CD4-positive, alpha-beta T cell treated with Interleukin-10 for 1 hour (primary cell): ENCODE measurements at places on chromosomes 7 and 10.

- no peak for DNase-seq
Measured at GRCh38 chr10:131810036-131810804, 90.6 kb upstream of the PPP2R2D start.

GRCh38 chr7:111198255-111198654 is 107.3 kb downstream of the LRRN3 start:
- no peak for DNase-seq

DNA sequence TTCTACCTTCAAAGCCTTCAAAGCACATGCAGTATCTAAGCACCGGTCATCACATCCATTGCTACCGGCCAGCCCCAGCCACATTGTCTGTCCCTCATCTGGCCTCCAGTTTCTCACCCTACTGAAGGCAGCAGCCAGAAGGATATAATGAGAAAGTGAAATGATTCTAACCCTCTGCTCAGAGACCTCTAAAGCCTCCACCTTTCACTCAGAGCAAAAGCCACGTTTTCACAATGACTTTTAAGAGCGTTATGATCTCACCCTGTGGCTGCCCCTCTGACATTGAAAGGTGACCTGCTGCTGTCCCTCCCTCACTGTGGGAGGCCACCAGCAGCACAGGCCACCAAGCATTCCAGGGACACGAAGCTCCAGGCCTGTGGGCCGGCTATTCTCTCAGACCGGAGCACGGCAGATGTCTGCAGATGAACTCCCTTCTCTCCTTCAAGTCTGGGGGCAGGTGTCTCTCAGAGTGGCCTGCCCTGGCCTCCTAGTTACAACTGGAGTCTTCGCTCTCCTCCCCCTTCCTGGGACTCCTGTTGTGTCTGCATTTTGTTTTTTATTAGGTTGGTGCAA is 94.9 kb upstream of the EEPD1 start:
- DNase-seq = no peak

- DNase-seq = no peak
Measured at GRCh38 chr7:1087465-1087814, 473 bp upstream of the GPER1 start.

GRCh38 chr7:128153436-128153835 is 87.6 kb upstream of the LEP start:
- DNase-seq = no peak

DNA sequence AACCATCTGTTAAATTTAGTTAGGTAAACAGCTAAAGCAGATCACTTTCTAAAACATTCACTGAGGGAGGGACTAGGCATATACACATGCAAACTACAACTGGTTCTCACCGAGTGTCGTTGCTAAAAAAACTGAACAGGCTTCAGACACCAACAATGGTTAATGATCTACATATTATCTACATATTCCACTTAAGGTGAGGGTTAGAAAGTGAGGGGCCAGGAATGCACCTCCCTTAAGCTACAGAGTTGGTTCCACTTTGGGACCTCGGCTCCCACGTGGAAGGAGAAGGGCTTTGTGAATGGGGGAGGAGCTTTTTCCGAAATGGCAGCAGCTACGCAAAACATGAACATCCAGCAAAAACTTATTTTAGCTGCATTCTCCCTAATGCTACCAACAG is 5.8 kb downstream of the CTBP2 start:
- no peak for DNase-seq

DNA sequence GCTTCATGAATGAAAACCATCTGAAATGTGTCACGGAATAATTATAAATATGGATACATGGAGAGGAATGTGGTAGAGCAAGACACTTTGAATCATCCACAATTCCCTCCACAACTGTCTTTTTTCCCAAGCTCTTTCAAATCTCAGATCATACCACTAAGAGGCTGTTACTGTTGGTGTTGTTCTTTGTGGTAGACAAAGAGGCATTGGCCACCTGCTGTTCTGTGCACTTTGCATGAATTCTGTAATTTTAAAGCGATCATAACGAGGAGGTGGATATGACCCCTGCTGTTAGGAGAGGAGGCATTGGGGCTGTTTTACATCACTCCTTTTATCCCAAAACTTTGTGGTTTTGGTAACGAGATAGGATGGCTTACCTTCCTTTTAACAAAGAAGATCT is 141.2 kb upstream of the KLF6 start:
- DNase-seq = no peak

DNA sequence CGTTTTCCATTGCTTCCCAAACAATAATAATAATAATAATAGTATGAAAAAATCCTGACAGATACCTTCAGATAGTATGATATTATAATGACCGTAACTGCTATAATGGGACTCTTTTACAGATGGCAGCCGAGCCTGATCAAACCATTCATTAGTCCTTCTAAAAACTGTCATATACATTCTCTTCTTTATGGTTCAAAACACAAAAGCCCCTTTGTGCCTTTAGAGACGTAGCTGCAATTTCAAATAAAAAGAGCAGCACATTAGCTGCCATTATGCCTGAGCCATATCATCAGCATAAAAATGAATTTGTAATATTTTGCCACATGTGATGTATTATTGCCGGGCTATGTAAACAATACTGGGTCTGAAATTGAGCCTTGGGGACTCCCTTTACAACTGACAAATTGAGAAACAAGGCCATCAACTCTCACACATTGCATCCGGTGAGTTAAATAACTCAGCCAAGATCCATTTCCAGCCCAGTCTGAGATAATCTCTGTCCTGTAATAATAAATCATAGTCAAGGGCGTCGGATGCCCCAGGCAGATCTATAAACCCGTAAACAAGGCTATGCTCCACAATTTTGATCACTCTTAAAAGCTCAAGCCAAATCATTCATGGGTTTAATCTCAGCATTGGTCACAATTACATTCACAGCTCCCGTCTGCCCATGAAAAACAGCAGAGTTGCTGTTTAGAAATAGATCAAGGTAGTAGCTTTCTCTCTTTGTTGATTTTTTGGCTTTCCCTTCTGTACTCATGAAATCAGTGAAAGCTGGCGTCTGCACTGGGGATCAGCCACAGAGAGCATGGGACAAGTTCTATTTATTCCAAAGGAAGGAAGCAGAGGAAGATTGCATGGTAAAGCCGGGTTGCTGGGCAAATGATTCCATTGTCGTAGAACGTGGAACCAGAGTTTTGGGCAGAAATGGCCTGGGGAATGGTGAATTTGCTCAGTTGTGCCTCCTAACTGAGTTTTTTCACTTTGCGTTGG is 150.1 kb upstream of the BMPER start:
- DNase-seq = no peak

- DNase-seq = no peak
Measured at GRCh38 chr7:131157530-131158243, 170.0 kb upstream of the MKLN1 start.

GRCh38 chr7:50355817-50356178 is 51.3 kb downstream of the IKZF1 start:
- no peak for DNase-seq

DNA sequence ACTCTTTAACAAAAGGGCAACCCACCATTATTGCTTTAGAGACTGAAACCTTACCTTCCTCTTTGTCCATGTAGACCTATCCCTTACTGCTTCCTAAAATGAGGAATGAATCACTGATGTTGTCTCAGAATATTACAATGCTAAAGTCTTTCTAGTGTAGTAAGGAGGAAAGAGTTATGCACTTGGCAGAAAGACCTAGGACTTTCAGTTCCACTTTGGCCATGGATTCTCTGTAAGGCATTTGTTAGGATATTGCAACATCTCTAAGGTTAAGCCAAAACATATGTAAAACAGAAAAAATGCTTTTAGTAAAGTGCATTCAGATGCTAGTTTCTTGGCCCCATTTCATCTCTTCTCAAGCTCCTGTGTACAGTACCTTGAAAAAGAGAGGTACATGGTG is 230.9 kb downstream of the PARD3 start:
- no peak for DNase-seq

DNA sequence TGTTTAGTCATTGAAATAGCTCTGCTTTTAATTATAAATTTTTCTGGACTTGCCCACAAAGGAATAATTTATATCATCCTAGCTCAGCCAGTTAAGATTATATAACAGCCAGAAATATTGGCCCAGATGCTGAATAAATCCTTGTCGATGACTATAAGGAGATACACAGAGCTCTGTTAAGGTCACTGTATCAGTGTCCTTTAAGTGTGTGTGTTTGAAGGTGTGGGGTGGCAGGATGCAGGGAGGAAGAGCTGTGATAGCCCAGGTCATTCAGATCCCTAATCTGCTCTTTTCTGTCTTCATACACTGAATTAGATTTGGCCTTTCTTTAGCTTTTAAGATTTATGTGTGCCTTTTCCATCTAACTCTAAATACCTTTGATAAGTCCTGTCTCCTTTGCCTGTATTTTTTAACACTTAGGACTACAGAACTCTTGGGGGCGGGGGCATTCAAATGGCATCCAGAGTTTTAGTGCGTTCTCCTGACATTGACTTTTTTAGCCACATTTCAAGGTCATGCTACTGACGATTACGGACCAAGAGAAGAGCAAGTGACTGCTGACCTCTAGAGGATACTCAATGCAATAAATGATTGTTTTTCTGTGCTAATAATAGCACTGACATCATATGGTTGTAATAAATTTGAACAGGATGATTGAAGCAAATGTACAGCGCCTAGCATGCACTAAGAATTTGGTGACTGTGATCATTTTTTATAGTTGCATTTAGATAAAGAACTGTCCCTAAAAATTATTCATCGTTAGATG is 172.3 kb downstream of the CACNB2 start:
- no peak for DNase-seq

DNA sequence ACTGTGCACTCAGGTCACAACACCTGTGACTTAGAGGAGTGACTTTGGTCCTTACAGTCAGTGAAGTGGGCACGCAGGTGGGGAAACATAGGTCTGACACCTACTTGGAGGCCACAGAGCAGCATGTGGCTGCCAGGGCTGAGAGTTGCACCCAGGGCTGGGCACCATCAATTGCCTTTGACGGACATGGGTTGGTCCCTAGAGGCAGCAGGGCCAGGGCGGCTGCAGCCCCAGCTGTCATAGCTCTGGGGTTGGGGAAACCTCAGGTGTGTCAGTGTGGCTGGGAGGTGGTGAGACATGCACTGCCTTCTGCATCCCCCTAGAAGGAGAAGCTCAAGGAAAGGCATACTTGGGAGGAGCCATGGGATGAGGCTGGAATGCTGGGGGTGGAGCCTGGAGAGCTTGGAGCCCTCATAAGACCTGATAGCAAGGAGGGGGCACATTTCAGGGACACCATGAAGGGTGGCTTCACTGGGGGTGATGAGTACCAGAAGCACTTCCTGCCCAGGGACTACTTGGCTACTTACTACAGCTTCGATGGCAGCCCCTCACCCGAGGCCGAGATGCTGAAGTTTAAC is at the start of gene INMT:
TSS of gene INMT (plus strand) at position 440 of the 578 bp plus-strand sequence. CDS start at position 456, 16 bp downstream.
- no peak for DNase-seq

- DNase-seq = no peak
Measured at GRCh38 chr7:119228482-119228881, 1004.0 kb downstream of the ANKRD7 start.

DNA sequence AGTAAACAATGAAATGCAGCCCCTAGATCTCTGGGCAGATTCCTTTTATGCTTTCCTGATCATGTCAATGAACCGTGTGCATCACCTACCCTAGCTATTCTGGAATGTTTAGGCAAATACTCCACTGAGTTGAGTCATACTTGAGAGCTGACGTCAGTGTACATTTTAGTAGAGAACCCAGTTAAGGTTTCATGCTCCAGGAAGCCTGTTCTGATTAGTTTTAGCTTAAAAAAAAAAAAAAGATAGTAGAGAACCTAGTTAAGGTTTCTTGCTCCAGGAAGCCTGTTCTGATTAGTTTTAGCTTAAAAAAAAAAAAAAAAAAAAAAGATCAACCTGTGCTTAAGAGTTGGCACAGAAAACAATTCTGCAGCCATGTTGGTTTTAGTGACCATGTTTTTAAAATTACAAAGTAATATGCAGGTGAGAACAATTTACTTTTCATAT is 3.7 kb upstream of the MCU start:
- no peak for DNase-seq

DNA sequence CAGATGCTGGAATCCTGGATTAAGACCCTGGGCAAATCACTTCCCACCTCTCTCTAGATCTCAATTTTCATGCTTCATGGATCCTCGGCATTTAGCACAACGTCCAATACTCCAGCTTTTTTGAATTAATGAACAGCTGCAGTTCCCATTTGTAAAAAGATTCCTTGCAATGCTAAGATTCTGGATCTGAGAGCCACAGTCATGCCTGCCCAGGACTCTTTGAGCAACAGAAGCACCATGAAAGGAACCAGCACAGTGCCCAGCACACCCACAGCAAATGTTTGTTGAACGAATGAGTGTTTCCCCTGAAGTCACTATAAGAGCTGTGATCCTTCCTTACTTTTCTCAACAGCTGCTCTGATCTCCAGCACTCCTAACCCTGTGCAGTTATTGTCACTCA is 20.8 kb upstream of the DDIT4 start:
- no peak for DNase-seq

DNA sequence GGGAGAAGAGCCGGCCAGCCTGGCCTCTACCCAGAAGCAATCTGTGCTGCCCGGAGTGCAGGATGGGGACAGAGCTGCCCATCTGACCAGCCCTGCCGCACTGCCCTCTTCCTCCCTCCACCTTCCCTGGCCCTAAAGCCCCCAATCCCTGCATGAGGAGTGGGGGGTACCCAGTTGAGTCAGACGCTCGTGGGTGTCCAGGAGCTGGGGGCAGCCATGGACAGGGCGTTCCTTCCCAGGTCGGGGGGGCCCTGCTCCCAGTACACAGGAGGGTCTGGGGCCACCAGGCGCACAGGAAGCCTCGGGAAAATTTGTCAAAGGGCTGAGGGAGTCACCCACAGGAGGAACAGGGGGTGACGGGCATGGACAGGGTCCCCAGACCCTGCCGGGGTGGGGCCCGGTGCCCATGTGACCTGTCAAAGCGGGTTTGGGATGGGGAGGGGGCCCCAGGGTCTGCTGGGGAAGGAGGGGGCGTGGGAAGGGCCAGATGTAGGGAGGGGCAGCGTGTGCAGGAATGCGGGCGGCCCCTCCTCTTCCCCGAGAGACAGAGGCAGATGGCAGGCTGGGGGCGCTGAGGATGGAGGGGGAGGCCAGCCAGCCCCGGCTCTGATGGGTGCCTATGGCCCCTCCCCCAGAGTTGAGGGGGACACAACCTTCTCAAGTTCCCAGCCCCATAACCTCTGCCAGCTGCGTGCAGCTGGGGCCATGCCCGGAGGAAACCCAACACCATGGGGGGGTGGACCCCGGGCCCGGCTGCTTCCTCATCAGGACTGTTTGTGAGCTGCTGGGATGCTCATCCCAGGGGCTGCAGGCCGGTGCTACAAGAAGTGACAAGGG is 21.5 kb upstream of the GRIFIN start:
- no peak for DNase-seq

DNA sequence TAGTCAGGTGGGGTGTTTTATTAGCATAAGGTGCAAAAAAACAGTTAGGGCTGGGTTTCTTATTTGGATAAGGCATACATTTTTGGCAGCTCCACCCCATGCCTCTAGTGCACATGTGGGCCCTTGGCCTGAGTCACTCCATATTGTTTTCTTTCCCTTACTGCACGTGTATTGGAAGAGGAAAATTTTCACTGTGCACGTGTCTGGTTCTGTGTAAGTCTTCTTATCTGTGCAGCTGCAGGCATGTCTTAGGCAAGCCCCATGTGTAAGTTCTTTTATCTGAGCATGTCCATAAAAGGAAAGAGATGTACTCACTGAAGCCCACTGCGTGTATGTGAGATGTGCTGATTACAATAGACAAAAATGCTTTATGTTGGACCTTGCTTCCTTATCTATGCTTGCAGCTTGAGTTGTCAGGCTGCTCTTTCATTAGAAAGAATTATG is 540.3 kb upstream of the IGFBP3 start:
- no peak for DNase-seq

GRCh38 chr10:124516181-124516580 is 54.6 kb downstream of the LHPP start:
- no peak for DNase-seq

- DNase-seq = no peak
Measured at GRCh38 chr7:80249619-80250295, 115.1 kb downstream of the GNAI1 start.

GRCh38 chr7:22055226-22055625 is 109.5 kb upstream of the CDCA7L start:
- DNase-seq = no peak
